Immature natural killer cell (primary cell): ENCODE measurements at places on chromosomes 11 and 22. TPM values are rescaled to one million over a fixed set of nuclear protein-coding genes. Genes with fewer than 3 reads are reported as not detected.

DNA sequence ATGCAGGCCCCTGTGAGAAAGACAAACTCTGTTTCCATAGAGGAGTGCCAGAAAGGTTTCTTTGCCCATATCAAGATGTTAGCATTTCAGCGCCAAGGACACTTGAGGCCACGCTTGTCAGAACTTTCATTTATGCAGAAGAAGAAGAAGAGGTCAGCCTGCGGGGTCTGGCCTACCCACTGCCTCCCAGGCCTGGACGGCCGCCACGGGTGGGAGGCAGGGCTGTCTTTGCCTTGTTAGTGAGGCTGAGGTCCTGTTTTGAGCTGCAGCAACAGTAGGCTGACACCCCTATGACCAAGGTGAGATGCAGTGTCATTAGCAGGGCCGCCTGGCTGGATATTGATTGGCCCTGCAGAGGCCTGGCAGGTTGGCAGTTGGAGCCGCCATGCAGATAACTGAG, 183.9 kb downstream of the GRIK4 start:
- peaks cover 10% of the 10 kb centered on the region for H3K27me3 ChIP-seq
- H3K36me3 ChIP-seq: no peaks in the 10 kb centered on the region
- DNase-seq: no peak
- peaks cover 22% of the 10 kb centered on the region for H3K4me1 ChIP-seq
- no peak overlapping the region for H3K4me3 ChIP-seq

DNA sequence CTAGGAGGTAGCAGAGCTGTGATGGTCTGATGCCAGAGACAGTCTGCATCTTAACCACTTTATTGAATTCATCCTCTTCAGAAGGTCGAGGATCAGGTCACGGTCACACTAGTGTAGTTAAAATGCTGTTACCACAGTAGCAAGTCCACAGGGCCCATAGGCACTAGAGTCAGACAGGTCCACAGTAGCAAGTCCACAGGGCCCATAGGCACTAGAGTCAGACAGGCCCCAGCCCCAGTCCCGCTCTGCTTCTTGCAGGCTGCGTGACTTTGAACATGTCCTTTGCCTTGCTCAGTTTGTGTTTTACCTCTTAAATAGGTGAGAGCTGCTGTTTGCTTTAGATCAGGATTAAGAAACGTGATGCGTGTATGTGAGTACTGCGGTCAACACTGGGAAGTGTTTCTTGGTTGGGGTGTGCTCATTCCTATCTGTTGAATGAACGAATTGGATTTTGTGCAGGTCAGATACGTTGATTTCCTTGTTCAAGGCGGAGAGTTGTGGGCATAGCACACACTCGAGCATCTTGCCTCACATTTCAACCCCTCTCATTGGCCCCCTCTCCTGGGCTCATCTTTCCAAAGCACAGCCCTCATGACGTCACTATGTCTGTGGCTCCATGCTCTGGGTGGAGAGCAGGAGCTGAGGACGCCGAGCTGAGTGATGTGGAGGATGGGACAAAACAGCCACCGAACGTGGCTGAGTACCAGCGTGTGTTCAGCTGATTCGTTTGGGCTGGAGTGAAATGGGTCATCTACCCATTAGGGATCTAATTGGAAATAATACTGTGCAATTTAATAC, 191.7 kb downstream of the TBC1D22A start:
- no peak overlapping the region for H3K4me3 ChIP-seq
- DNase-seq: no peak
- H3K27ac ChIP-seq: no peak overlapping the region
- peaks cover 3% of the 10 kb centered on the region for H3K27me3 ChIP-seq
- no peaks in the 10 kb centered on the region for H3K36me3 ChIP-seq

- no peak overlapping the region for H3K27ac ChIP-seq
- DNase-seq: no peak
- no peaks in the 10 kb centered on the region for H3K4me1 ChIP-seq
- no peak overlapping the region for H3K4me3 ChIP-seq
Measured at GRCh38 chr11:94788396-94788795, 20.2 kb downstream of the AMOTL1 start.

DNA sequence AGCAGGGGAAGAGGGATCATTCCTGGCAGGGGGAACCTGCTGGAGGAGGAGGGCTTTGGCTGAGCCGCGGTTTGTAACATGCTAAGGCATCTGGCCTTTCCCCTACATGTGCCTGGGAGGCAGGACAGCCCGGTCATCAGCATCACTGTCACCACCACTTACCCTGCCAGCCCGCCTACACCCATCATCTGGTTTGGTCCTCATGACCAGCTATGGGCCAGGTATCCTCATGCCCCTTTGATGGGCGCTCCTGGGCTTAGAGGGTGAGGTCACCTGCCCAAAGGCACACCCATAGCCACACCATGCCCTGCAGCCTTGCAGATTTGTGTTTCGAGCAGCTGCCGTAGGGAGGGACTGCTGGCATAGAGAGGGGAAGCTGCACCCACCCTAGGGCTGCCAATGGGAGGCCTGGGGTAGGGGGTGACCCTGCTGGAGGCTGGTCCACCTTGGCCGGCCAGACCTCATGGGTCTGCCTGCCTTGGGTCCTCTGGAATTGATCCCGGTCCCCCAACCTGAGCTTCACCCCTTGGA, 2.6 kb downstream of the MRGPRF start:
- no peaks in the 10 kb centered on the region for H3K36me3 ChIP-seq
- H3K27ac ChIP-seq: no peak overlapping the region
- peaks cover 9% of the 10 kb centered on the region for H3K27me3 ChIP-seq
- no peak overlapping the region for H3K4me3 ChIP-seq
- no peak for DNase-seq
- peaks cover 1% of the 10 kb centered on the region for H3K4me1 ChIP-seq

DNA sequence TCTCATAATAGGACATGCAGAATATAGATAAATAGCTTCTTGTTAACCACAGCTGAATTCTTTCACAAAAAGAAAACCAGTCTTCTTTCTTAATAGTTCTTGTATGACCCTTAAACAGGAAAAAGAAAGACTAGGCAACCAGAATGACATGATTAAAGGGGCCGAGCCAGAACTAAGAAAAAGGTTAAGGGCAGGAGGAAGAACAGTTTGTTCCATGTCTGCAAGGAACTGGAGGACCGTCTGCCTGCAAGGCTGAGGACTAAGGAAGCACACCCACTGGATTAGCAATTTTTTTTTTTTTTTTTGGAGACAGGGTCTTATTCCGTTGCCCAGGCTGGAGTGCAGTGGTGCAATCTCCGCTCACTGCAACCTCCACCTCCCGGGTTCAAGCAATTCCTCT, 26.0 kb upstream of the TMPRSS5 start:
- H3K27me3 ChIP-seq: no peaks in the 10 kb centered on the region
- no peak overlapping the region for H3K27ac ChIP-seq
- DNase-seq: no peak
- peaks cover 16% of the 10 kb centered on the region for H3K36me3 ChIP-seq

DNA sequence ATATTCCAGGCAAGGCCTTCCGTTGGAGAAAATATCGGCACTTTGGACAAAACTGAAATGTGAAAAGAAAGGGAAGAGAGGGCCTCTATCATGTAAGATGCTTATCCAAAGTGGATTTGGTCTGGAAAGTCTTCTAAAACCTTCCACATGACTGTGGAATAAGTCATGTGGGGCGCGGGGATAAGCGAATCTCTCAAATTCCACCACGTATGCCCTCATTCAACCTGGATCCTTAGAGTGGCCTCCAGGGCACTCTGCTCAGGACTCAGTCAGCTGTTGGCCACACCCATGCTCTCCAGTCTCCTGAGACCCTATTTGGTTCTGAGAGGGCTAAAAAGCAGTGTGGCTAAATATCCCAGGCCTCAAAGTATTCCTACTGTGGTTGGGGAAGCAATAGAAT, 2.0 kb upstream of the TIMP3 start:
- DNase-seq: no peak
- H3K4me1 ChIP-seq: peaks cover 7% of the 10 kb centered on the region
- H3K4me3 ChIP-seq: no peak overlapping the region
- no peaks in the 10 kb centered on the region for H3K36me3 ChIP-seq
- H3K27ac ChIP-seq: no peak overlapping the region
- H3K27me3 ChIP-seq: peaks cover 9% of the 10 kb centered on the region

- H3K27me3 ChIP-seq: peaks cover 6% of the 10 kb centered on the region
- peaks cover 35% of the 10 kb centered on the region for H3K36me3 ChIP-seq
- DNase-seq: no peak
- no peak overlapping the region for H3K4me3 ChIP-seq
- no peak overlapping the region for H3K27ac ChIP-seq
Measured at GRCh38 chr11:108945341-108945740, 280.5 kb downstream of the DDX10 start.

- no peak overlapping the region for H3K4me3 ChIP-seq
- H3K36me3 ChIP-seq: no peaks in the 10 kb centered on the region
Measured at GRCh38 chr11:119155733-119156492, 7.1 kb downstream of the ABCG4 start.

- H3K4me1 ChIP-seq: no peaks in the 10 kb centered on the region
- H3K27ac ChIP-seq: no peak overlapping the region
- no peak for DNase-seq
- no peaks in the 10 kb centered on the region for H3K36me3 ChIP-seq
- H3K27me3 ChIP-seq: no peaks in the 10 kb centered on the region
- no peak overlapping the region for H3K4me3 ChIP-seq
Measured at GRCh38 chr11:131025421-131026125, 109.3 kb upstream of the SNX19 start.

- peaks cover 85% of the 10 kb centered on the region for H3K4me1 ChIP-seq
- no peak overlapping the region for H3K27ac ChIP-seq
- H3K27me3 ChIP-seq: no peaks in the 10 kb centered on the region
- H3K36me3 ChIP-seq: peaks cover 10% of the 10 kb centered on the region
Measured at GRCh38 chr11:104957280-104957679, 11.1 kb downstream of the CASP4 start.

- peaks cover 18% of the 10 kb centered on the region for H3K27me3 ChIP-seq
- H3K36me3 ChIP-seq: peaks cover 5% of the 10 kb centered on the region
- no peak for DNase-seq
- H3K4me3 ChIP-seq: no peak overlapping the region
Measured at GRCh38 chr11:114175706-114176105, 116.2 kb downstream of the ZBTB16 start.

- no peak overlapping the region for H3K4me3 ChIP-seq
- H3K4me1 ChIP-seq: no peaks in the 10 kb centered on the region
- no peak overlapping the region for H3K27ac ChIP-seq
- DNase-seq: no peak
- H3K36me3 ChIP-seq: no peaks in the 10 kb centered on the region
Measured at GRCh38 chr11:37199082-37199481, 601.0 kb upstream of the RAG2 start.

DNA sequence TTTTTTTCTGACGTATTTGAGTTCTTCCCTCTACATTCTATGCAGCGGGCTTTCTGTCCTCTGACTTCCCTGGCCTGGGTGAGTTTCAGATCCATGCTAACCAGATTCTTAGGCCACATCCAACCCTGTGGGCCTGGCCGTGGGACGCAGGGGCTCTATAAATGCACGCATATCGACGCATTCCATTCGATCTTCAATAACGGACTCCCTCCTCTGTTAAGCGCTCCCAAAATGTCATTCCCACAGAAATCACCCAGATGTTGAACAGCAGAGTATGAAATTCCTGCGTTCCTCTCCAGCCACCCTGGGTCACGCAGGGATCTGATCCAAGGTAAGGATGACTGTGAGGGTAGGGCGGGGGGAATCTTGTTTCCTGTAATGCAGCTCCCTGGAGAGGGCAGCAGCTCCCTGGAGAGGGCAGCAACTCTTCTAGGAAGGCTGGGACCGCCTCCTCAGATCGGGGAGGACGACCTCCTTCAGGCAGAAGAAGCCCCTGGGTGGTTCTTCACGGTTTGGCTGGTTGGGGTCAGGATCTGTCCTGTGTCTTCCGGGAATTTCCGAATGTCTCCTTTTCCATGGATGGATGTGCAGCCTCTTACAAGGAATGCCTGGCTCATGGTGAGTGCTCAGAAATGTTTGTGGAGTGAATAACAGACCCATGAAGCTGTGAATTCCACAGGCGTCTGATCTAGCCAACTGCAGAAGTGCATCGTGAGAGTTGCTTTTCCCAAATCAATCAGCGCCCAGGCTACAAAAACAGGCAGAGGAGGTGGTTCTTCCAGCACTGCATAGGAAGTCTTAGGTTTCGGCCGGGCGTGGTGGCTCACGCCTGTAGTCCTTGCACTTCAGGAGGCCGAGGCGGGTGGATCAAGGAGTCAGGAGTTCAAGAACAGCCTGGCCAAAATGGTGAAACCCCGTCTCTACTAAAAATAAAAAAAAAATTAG, 12.2 kb downstream of the MRGPRD start:
- H3K4me3 ChIP-seq: no peak overlapping the region
- H3K36me3 ChIP-seq: no peaks in the 10 kb centered on the region
- H3K27ac ChIP-seq: no peak overlapping the region
- no peaks in the 10 kb centered on the region for H3K4me1 ChIP-seq

- H3K4me3 ChIP-seq: no peak overlapping the region
- H3K4me1 ChIP-seq: no peaks in the 10 kb centered on the region
Measured at GRCh38 chr11:75548595-75549272, 13.3 kb upstream of the SERPINH1 start.

DNA sequence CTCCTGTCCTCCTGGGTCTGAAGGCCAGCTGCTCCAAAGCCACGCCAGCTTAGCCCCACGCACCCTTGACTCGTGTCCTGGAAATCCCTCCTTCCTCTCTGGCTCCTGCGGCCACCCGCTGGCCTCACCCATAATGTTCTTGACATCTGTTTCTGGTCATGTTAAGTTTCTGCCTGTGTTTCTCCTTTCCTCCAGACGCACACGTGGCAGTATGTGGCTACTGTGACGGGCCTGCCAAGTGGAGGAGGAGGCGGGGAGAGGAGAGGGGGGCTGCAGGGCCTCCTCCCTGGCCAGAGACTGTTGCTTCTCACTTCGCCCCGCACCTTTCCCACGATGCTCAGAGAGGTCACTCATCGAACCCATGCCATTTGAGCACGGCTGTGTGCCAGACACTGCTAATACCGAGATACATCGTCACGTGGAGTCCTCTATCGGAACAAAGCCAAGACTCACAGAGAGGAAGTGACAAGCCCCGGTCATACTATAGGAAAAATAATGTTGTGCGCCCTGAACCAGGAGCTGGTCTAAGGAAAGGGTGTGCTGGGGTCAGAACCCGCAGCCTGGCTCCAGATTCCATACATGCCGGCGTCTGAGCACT, 11.5 kb downstream of the C1QTNF6 start:
- peak overlapping the region; percentile 83 for H3K27ac ChIP-seq
- H3K36me3 ChIP-seq: peaks cover 8% of the 10 kb centered on the region
- DNase-seq: peak; percentile 44
- no peaks in the 10 kb centered on the region for H3K27me3 ChIP-seq
- peaks cover 31% of the 10 kb centered on the region for H3K4me1 ChIP-seq

DNA sequence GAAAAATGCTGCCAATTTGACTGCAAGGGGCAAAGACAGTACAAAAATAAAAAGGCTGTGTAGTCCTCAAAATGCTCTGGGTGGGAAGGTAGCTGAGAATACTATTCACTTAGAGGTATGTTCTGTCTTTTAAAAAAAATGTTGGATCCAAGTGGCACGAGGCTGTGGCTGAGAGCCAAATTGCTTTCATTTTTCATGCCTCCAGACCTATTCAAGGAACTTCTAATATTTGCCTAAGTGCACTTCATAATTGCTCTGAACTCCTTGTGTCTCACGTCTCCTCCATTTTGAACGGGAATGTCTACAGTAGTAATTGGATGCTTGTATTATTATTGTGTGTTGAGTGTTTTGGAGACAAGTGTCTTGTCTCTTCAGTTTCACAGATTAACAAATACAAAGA, 19.1 kb upstream of the SLC22A25 start:
- no peak for DNase-seq
- H3K27me3 ChIP-seq: peaks cover 1% of the 10 kb centered on the region
- no peak overlapping the region for H3K27ac ChIP-seq
- peaks cover 7% of the 10 kb centered on the region for H3K4me1 ChIP-seq
- no peak overlapping the region for H3K4me3 ChIP-seq

SMIM38 gene
- not detected for polyA plus RNA-seq

TCIRG1 gene
- 132 TPM for polyA plus RNA-seq

NLRP6 gene
- 5.1 TPM for polyA plus RNA-seq

CALCA gene
- polyA plus RNA-seq: not detected

PKDREJ gene
- not detected for polyA plus RNA-seq

CARNS1 gene
- 1.9 TPM for polyA plus RNA-seq

OR8A1 gene
- polyA plus RNA-seq: not detected
